NCI-H1417 (cell line): ENCODE measurements at places on chromosomes 4 and X.

GRCh38 chrX:140507982-140508305, 3.1 kb upstream of the SOX3 start:
- no peak for DNase-seq

DNA sequence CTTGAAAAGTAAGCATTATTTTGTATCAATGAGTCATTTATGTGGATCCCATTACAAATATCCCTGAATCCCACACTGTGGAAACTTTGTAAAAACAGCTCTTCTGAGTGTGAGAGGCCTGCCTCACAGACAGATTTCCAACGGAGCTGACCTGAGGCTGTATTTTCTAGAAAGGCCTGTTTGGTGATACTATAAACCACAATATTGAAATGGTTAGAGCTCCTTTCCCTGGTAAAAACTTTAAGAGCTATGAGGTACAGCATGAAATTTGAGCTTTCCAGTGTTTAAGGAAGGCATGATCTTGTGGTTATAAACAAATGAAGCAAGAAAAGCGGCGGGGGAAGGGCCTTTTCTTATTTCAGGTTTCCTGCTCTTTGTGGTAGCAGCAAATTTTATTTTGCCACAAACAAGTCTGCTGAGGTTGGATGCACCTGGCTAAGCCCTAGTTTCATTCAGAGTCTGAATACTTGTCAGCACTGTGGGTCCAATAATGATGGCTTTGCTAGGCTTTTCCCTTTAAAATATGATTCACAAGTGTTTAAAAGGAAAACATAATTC, 86.8 kb upstream of the ETNPPL start:
- peak; percentile 5 for DNase-seq

- DNase-seq = peak; percentile 83
Measured at GRCh38 chr4:2583517-2583916, 47.1 kb downstream of the FAM193A start.

- no peak for DNase-seq
Measured at GRCh38 chr4:143343276-143343831, 6.7 kb downstream of the GAB1 start.

- no peak for DNase-seq
Measured at GRCh38 chr4:66339007-66339406, 668.7 kb upstream of the EPHA5 start.

GRCh38 chr4:67520141-67520540, 25.2 kb downstream of the CENPC start:
- DNase-seq = no peak

GRCh38 chrX:21798677-21799219, 40.7 kb upstream of the MBTPS2 start:
- DNase-seq = peak; percentile 29

DNA sequence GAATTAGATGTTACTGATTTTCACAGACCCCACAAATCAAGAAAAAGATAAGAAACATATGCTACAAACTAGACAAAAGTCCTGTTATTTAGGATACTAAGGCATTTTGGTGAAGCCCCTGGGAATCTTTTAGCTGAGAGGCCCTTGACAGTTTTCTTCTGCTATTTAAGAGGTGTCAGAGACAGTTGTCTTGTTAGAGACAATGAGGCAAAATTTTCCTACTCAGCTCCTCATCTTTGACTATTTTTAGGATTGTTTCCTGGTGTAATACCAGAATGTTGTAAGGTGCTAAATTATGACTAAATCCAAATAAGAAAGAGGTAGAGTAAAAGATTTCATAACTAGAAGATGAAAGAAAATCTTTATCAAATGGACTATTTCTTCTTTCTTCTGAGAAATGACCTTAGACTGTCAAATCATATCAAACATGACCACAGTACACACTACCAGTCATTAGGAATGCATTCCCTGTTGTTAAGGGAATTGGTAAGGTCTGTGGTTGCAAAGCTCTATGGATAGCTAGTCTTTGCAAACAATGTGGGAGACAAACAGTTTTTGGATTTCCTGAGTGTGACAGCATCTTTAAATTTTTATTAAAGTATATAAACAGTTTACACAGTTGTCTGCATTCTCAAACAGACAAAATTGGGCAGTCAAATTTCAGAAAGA, 926.1 kb downstream of the ADGRL3 start:
- DNase-seq = no peak

GRCh38 chr4:186081202-186081807, 12.3 kb downstream of the TLR3 start:
- no peak for DNase-seq

DNA sequence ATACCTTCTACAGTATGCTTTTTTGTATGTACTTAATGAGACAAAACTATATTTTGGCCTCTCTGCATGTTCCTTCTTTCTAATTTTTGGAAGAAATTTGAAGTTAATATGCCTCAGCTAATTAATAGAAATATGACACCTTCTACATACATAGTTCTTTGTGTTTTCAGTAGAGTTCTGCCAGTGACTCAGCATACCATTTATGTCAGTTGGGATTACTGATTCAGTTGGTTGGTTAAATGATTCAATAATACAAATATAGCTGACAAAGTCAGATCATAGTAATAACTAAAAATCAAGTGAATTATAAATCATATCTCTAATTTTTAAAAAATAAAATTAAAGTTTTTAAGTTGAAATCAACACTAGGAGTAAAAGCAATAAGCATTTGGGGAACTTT, 16.8 kb downstream of the BTC start:
- DNase-seq = no peak

DNA sequence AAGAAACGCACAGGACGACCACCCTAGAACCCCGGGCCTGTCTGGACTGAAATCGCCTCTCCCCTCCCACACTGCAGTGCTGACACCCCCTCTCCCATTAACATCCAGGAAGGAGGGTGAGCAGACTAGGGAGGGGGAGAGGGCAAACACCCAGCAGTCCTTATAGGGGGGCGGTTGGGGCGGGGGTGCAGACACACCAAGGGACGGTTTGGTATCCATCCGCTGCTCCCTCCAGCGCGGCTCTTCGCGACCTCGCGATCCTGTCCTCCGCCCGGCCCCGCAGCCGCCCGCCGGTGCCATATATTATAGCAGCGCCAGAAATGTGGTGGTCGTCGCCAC, 411 bp upstream of the GPRASP1 start:
- DNase-seq = no peak

DNA sequence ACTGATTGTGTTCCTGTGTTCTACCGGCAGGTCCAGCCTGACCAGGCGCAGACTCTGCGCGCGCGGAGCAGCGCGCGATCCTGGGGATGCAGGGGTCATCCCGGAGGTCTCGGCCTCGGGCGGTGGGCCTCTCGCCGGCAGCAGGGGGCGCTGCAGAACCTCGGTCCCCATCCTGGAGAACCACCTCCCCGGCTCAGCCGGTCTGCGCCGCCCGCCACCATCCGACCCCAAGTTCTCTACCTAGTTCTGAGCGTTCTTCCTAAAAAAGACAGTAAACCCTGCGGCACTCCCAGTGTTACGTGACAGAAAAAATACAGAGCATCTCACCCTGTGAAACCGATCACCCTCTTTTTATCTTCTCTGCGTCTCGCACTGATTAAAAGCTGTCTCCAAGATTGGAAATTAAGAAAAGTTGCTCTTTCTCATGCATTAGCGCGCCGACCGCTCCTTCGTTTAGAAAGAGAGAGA, 1.6 kb downstream of the TRPC3 start:
- no peak for DNase-seq

GRCh38 chr4:150248181-150248580, 169.9 kb downstream of the DCLK2 start:
- DNase-seq = no peak

GRCh38 chrX:39205467-39205866, 404.2 kb downstream of the MID1IP1 start:
- no peak for DNase-seq

GRCh38 chr4:126799971-126800574, 832.7 kb upstream of the INTU start:
- peak; percentile 55 for DNase-seq

- DNase-seq = no peak
Measured at GRCh38 chrX:64853424-64853823, 122.8 kb downstream of the ZC4H2 start.

GRCh38 chrX:71938371-71938770, 27.7 kb downstream of the NHSL2 start:
- no peak for DNase-seq

DNA sequence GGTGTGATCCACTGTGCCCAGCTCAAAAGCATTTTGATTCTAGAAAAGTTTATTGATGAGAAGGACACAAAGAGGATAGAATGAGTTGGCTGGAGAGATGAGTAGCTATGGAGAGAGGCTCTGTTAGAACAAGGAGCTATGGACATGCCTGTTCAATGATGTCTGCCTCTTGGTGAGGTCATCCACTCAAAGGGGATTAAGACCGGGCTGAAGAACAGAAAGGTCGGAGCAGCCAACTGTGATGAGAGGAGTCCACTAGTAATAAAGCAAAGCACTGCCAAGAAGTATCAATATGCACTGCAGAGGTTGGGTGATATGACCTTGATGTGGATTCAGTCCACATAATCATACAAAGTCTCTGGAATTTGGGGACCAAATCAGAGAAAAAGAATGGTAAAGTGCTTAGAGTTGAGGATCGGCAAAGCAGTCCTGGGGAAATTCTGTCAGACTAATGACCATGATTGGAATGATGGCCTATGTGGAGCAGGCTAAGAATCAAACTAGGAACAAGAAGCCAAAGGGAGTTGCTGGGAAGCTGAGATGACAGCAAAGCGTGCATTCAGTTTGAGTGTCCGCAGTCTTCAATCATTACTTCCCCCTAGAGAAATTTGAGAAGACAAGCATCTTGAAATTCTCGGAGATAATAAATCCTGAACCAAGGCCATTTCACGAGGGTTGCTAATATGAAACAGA, 55.7 kb upstream of the MMAA start:
- DNase-seq = no peak

GRCh38 chr4:156169861-156170260, 216.2 kb upstream of the CTSO start:
- DNase-seq = peak; percentile 2

GRCh38 chr4:52894443-52894842, 32.3 kb downstream of the RASL11B start:
- no peak for DNase-seq

DNA sequence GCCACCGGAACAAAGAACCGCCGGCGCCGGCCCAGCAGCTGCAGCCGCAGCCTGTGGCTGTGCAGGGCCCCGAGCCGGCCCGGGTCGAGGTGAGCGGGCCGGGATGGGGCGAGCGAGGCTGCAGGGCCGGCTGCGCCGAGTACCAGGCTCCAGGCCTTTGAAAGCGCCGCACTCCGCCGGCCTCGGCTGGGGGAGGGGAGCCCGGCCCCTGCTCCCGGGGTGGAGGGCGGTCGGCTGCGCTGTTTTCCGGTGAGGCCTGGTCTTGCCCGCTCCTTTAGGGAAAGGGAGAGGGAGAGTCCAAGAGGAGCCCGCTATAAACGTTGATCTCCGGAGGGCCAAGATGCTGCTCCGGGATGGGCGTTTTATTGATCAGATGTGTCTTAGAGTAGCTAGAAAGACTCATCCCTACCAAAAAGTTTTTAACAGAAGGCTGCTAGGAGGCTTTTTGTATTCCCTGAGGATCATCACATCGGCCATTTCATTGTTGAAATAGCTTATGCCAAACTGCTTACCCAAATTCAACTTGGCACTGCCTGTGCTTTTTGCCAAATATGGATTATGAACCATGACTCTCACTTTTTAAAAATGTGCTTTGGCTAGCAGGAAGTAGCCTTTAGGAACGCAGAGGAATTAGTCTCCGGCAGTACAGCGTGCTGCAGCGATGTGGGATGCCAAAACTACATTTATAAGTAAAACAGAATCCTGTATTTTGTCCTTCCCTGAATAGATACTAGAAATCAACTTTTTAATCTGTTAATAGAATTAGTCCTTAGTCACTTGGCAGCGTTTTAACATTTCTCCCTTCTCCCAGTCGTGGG, 760 bp downstream of the TMEM165 start:
- DNase-seq = peak; percentile 76

DNA sequence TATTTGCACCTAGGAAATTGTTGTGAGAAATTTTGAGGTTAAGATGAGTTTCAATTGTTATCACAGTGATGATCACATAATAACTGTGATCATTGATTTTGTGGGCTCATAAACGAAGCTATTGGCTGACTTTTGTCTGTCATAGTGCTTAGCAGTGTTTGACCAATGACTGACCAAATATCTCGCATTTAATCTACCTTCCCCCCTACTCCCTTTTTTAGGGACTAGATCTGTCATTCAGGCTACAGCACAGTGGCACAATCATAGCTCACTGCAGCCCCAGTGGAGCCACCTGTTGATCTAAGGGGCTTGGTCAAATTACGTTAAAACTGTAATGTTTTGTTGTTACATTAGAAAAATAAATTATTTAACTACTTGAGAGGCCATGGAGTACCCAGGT, 1.5 kb downstream of the FUNDC2 start:
- no peak for DNase-seq

DNA sequence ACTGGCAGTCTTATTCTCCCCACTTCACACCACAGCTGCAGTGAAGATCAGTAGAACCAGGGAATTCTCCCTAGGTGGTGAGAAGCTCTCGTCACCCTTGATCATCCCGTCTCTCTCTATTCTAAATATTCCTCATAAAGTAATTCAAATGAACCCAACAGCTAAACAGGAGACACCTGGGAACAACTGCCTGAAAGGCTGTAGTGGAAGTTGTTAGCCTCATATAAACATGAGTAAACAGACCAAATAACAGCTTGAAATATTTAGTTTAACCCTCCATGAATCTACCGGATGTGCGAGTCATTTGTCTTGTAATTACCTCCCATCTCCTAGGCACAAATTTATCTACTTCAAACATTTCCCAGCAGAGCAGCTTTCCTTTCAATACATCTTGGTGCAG, 30.4 kb upstream of the APELA start:
- no peak for DNase-seq

DNA sequence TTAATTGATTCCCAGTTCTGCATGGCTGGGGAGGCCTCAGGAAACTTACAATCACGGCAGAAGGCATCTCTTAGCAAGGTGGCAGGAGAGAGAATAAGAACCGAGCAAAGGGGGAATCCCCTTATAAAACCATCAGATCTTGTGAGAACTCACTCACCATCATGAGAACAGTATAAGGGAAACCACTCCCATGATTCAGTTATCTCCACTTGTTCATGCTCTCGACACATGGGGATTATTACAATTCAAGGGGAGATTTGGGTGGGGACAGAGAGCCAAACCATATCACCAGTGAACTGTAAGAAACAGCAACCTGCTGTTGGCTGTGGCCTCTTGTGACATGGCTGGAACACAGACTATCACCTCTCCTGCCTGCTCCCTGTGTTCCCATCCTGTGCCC, 7.1 kb upstream of the CYTL1 start:
- DNase-seq = no peak
